ENCODE measurements at places on chromosomes 1 and 21.

- no peak for DNase-seq
Measured at GRCh38 chr1:243850202-243850451, at the start of gene AKT3. TSS of gene AKT3 (minus strand) at chr1:243850243. CDS start at chr1:243843170, 7,073 bp downstream.

DNA sequence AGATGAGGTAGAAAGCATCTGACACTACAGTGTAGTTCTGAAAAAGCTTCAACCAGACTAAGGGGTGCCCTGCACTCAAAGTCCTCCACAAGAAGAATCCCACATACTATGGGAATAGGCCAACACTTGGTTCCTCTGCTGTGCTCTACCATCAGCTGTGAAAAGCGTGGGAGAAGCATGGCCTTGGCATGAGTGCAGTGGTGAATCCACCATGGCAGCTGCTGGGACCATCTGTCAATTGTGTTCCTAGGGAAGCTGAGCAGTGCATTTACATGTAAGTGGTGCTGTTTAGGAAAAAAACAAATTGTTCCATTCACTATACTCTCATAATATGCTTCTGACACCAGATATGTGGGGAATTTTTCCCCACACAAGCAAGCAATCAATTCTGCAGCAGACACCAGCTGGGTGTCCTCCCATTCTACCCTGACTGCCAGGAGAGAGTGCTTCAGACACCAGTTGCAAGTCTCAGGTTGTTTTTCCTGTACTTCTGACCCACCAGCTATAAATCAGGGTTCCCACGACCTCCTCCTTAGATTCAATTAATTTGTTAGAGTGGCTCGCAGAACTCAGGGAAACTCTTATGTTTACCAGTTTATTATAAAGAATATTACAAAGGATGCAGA, 230.8 kb upstream of the CHRM3 start:
- no peak for DNase-seq

- no peak for DNase-seq
Measured at GRCh38 chr1:218878369-218878768, 295.3 kb upstream of the LYPLAL1 start.

DNA sequence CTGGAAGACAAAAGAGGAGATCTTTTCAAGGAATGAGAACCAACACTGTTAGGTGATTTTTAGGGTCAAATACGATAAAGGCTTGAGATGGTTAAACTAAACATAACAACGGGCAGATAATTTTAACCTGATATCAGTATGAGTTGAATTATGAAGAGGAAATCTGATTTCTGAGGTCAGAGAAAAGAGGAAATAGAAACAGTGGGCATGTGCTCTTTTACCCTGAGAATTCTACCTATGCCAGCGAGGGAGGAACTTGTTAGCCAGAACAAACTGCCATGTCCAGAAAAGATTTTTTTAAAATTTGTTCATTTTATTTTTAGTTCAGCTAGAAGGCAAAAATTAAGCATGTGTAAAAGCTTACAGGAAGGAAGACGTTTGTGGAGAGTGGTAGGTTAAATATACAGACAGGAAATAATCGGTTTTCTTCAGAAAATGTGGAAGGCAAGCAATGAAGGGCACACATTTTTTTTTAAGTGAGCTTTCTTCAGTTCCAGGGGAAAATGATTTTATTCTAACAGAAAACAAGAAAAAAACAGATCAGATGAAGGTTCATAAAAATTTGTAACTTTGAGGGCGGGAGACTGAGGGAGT, 1745.3 kb downstream of the MRPL39 start:
- no peak for DNase-seq

DNA sequence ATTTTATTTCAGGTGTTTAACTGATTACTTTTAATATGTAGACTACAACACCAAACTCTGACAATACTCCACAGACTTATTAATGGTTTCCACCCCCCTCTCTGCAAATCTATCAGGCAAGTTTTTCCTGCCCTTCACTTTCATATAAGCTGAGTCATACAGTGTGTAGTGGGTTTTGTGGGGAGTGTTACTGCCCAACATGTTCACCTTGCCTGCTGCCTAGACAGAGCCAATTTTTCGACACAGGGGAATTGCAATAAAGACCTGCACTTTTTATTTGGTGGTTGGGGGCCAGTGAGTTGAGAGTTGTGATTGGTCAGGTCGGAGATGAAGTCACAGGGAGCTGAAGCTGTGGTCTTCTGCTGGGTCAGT, 119.7 kb downstream of the PPIAL4G start:
- DNase-seq = no peak

GRCh38 chr1:153578936-153579335, 13.3 kb upstream of the S100A2 start:
- no peak for DNase-seq

GRCh38 chr1:216523043-216523442, 99.8 kb upstream of the USH2A start:
- no peak for DNase-seq

GRCh38 chr1:71521655-71522264, 440.9 kb upstream of the ZRANB2 start:
- DNase-seq = no peak

GRCh38 chr1:174401075-174401474, 46.7 kb upstream of the GPR52 start:
- no peak for DNase-seq

All from activated T-helper 1 cell treated with anti-CD3 and anti-CD28 coated beads, Interleukin-2, amount 50 U/mL, for 16 hours (primary cell).